Ecto neural progenitor cell (in vitro differentiated cells): ENCODE measurements at places on chromosomes 4 and X.

GRCh38 chr4:185467101-185467500 is 4.4 kb downstream of the CCDC110 start:
- no peak for DNase-seq

- no peak for DNase-seq
These were observed 210.7 kb downstream of the PRR32 start for GRCh38 chrX:127030016-127030748.

DNA sequence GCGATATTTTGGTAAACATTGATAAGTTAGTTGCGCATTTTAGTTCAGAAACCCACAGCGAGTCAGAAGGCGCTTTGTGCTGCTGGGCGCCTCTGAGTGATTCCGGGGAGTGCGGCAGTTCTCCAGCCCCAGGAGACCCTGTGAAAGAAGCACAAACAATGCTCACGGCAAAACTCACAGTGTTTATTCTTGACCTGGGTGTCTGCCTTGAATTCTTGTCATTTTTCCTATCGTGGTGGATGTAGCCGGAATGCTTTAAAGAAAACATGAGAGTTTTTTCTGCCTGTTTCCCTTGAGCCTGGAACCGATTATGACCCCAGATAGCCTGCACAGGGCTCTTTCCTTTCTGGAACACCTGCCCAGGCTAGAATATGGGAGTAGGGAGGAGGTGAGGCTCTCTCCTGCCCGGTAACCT is 6.7 kb downstream of the TBL1X start:
- DNase-seq: no peak

DNA sequence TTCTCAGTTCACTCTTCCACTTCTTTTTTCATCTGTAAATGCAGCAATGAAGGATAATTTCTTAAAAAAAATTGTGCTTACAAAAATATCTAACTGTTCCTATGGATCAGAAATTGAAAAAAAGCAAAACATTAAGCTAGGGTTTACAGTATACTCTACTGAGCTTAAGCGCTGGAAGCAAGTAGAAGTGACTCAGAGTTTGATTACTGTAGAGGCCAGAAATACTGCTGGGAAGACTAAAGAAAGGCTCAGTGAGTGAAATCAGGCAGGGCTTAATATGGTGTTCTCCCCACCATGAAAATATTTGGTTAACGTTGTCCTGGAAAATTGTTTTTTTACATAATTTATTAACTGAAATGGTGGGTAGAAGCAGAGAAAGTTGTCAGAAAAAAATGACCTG is 1061.8 kb upstream of the GRIA3 start:
- no peak for DNase-seq

DNA sequence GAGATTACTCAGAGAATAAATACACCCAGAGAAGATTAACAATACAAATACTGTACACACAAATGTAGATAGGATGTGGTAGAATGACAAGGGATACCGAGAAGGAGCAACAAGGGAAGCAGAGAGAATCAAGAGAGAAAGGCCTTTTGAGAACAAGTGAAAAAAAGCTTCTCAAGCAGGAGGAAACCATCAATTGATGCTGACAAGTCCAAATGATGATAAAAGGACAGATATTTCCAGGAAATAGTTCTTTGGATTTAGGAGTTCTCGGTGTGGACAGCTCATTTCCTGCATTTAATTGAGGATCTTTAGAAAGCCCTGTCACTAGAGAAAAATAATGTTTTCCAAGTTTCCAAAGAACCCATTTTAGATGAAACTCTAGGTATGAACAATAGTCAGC is 48.1 kb downstream of the NPY5R start:
- DNase-seq: no peak

DNA sequence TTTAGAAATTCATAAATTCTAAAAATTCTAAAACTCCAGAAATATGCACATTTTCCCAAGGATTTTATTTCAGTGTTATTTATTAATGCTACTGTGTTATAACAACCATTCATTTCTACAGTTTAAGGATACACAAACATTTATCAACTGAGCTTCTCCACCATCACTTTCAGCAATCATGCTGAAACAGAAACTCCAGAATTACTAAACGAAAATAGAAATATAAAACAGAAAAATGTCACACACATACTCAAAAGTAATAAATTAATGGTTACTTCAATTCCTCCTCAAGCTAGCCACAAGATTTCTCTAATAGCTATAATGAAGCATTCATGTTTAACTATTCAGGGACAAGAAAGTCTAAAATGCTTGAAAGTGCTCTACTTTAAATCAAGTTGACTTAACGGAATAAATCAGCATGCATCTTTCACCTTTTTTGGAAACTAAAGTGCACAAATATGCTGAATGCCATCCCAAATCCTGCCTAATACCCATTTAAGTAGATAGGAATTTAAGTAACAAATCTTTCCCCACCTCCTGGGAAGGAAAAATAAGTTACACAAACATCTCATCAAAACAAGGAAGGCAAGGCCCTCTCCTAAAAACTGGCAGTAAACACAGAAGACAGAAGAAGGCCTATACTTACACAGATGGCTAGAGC is 563 bp downstream of the FAM13A start:
- DNase-seq: no peak

DNA sequence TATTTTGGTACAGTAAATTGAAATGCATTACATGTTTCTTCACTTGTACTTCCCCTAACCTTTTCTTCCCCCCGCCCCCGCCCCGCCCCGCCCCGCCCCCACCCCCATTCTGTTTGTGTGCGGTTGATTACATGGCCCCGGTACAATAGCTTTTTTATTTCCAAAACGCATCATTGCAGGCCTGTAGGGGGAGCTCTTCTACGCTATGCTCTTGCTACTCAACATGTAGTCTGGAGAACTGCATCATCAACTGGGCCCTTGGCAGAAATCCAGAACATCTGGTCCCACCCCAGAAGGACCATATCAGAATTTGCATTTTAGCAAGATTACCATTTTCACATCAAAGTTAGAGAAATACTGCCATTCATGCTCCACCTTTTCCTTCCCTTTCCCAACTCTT is 333.3 kb upstream of the DDX53 start:
- DNase-seq: no peak

DNA sequence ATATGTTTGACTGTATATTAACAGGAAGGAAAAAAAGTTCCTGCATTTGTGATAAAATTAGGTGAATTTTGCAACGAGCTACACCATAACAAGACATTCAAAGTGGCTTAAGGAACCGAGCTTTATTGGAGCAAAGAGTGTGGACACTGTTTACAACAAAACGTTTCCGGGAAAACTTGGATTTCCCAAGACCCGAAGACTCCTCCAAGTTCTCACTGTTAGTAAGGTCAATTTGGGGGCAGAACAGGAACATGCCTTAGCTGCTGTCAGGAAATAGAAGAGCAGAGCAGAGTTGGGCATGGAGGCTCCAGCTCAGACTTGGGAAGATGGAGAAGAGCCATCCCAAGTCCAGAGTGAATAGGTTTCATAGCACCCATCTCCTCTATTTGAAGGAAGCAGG is 16.5 kb downstream of the ADH6 start:
- no peak for DNase-seq

- peak; percentile 73 for DNase-seq
These were observed 687 bp downstream of the CDK16 start for GRCh38 chrX:47218920-47219815.

GRCh38 chr4:78310007-78310739 is 241.4 kb upstream of the ANXA3 start:
- no peak for DNase-seq

GRCh38 chr4:37935026-37935425 is 25.2 kb upstream of the PTTG2 start:
- no peak for DNase-seq
